ENCODE measurements at places on chromosomes 2 and 18.
A peak's percentile ranks its signal among the peaks of the same experiment; 100 is the strongest.

DNA sequence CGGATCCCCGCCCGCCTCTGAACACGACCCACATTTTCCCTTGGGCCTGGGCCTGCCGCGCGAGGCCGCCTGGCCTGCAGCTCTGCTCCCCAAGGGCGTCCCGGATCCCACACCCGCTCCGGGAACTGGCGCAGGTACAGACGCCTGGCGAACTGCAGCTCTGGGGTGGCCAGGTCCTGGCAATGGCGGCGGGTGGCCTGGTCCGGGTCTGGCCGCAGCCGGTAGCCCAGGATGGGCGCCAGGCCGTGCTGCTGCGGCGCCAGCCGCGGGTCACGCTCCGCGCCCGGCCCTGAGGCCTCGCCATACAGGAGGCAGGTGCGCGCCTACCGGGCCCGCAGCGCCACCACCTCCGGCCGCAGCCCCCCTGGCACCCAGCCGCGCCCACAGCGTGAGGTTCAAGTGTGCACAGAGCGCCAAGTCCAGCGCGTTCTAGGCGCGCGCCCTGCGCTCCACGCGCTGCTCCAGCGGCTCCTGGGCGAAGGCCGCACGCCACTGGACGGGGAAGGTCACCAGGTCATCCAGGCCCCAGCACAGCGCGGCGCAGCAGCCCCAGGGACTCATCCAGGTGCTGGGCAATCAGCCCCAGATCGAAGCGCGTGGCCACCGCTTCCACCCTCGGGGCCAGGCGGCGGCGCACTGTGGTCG lies 9.5 kb downstream of the AQP12A start:
- DNase-seq, result peak; percentile 60

GRCh38 chr2:128086244-128086643 lies 4.8 kb upstream of the UGGT1 start:
- DNase-seq, result no peak

GRCh38 chr2:105757433-105757832 lies 12.7 kb downstream of the NCK2 start:
- DNase-seq, result no peak

DNA sequence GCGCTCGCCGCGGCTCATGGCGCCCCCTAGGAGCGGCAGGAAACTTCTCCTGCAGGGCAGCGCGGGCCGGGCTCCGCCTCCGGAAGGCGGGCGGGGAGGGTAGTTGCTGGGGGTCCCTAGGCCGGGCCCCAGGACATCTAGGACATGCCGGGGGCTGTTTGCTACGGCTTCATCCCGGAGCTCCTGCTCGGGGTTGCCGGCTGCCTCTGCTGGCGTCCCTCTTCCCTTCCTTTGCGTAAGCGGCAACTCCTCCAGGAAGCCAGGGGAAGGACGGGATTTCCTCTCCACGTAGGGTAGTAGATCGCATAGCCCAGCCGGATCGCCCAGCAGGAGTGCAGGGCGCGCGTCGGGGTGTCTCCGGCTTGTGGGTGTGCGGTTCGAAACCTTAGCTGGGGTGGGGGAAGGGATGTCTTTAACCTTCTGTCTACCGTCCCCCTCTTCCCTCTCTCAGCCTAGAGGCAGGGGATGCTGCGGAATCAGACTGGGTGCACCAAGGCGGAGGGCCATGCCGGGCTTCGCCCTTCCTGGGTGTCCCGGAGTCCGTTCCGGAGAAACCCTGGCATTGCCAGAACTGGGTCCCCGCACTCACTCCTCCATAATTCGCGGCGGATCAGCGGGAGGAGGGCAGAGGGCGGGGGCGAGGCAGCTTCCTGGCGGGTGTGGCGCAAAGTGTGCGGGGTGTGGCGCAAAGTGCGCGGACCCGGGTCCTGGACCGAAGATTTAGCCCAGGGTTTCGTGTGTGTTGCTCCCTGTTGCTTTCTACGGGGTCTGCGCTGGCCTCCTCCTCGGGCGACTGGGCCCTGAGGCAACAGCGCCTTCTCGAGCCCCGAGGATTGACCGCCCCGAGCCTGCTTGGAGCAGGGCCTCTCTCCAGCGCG lies 12.2 kb upstream of the SKOR2 start:
- DNase-seq, result no peak

GRCh38 chr18:59921384-59921891 lies 21.6 kb downstream of the PMAIP1 start:
- no peak for DNase-seq

GRCh38 chr2:155062250-155062921 lies 363.9 kb downstream of the KCNJ3 start:
- DNase-seq, result no peak
